ENCODE measurements at places on chromosomes 6 and 20. TPM values are rescaled to one million over a fixed set of nuclear protein-coding genes. Genes with fewer than 3 reads are reported as not detected.

The ARHGAP40 gene
- 0.03 TPM for total RNA-seq

The STMN3 gene
- total RNA-seq, result 30.9 TPM

The SLC22A16 gene
- total RNA-seq, result not detected

The SIM1 gene
- total RNA-seq, result not detected

The TBC1D22B gene
- 8.3 TPM for total RNA-seq

The GHRH gene
- not detected for total RNA-seq

The CNR1 gene
- total RNA-seq, result not detected

The PKHD1 gene
- not detected for total RNA-seq

The ZSCAN16 gene
- 1.6 TPM for total RNA-seq

The HCRTR2 gene
- not detected for total RNA-seq

The PFDN4 gene
- 57.7 TPM for total RNA-seq

The GDAP1L1 gene
- not detected for total RNA-seq

The TRDN gene
- not detected for total RNA-seq

The EPPIN gene
- not detected for total RNA-seq

The FAM217A gene
- not detected for total RNA-seq

The MMP24 gene
- 0.23 TPM for total RNA-seq

The SULF2 gene
- 5.6 TPM for total RNA-seq

The RAE1 gene
- total RNA-seq, result 53.3 TPM

The FAM83D gene
- total RNA-seq, result 73.1 TPM

The BEND3 gene
- 6.6 TPM for total RNA-seq

The IL17A gene
- not detected for total RNA-seq

The RFX6 gene
- total RNA-seq, result not detected

The SNRPB gene
- 674 TPM for total RNA-seq

The HSPA12B gene
- total RNA-seq, result not detected

The DDX43 gene
- total RNA-seq, result not detected

The SLC12A5 gene
- total RNA-seq, result 1.3 TPM

The DEF6 gene
- total RNA-seq, result 8.9 TPM

The TAGAP gene
- total RNA-seq, result not detected

The CLPSL2 gene
- not detected for total RNA-seq

The PRND gene
- 0.18 TPM for total RNA-seq

The EPB41L2 gene
- 32.5 TPM for total RNA-seq

The LSM14B gene
- 35.6 TPM for total RNA-seq

The ELOVL4 gene
- 0.66 TPM for total RNA-seq
